ENCODE measurements at places on chromosomes 6 and 20. TPM values are rescaled to one million over a fixed set of nuclear protein-coding genes. Genes with fewer than 3 reads are reported as not detected.

TBXT gene
- total RNA-seq, result not detected

DNA sequence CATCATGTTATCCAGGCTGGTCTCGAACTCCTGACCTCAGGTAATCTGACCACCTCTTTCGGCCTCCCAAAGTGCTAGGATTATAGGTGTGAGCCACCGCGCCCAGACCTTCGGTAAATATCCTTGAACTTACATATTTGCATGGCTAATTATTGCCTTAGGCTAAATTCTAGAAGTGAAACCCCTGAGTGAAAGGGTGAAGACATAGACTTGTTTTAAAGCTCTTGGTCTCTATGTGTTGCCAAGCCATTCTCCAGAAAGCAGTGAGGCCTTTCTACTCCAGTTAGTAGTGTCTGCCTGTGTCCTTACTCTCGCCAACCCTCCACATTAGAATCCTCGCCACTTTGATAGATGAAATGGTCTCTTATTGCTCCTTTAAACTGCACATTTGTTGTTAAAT is 2.6 kb upstream of the NOTCH4 start:
- DNase-seq, result no peak

TSBP1 gene
- not detected for total RNA-seq

DNA sequence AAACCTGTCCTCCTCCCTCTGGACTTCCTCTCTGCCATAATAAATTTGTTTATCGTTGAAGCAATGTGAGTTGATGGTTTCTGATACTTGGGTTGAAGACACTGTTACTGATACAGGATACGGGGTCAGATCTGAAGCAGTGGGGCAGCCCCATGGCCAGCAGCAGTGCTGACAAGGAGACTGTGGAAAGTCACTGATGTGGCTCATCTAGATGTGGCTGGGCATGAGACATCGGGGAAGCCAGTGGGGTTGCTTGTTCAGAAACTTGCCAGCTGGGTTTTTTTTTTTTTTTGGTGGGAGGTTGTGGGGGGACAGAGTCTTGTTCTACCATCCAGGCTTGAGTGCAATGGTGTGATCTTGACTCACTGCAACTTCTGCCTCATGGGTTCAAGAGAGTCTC is 2.6 kb upstream of the BPI start:
- no peak for DNase-seq

MYCT1 gene
- 4.5 TPM for total RNA-seq

LYRM2 gene
- total RNA-seq, result 24.1 TPM

- no peak for DNase-seq
Observed at GRCh38 chr20:1205802-1206201, 2.5 kb downstream of the C20orf202 start.

LAMP5 gene
- 12.6 TPM for total RNA-seq

- DNase-seq, result no peak
Observed at GRCh38 chr20:64176971-64177370, 12.7 kb downstream of the MYT1 start.

LAMA4 gene
- total RNA-seq, result 24.1 TPM

DNA sequence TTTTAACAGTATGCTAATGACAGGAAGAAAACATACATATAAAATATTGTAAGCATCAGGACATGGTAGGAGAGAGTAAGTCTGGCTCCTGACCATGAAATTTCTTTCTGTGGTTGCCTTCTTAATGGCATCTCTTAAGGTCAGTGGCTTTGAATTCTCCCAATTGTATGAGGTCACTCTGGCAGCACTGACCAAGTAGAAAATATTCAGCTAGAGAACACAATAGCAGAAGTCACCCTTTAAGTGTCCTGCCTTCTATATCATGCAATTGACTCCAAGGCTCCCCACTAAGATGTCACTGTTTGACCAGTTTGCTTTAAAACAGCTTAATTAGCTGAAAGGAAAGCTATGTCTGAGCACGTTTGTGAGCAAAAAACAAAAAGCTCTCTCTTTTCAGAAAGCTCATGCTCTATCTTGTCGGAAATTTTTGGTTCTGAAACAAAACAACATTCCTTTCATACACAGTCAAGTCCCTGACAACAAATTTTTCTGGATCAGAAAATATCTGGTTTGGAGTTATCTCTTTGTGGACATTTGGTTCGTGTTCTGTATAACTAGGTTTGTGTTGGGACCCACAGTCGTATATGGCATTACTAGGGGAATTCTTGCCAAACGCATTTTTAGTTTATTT is 120.9 kb upstream of the IFNGR1 start:
- DNase-seq, result no peak

DNA sequence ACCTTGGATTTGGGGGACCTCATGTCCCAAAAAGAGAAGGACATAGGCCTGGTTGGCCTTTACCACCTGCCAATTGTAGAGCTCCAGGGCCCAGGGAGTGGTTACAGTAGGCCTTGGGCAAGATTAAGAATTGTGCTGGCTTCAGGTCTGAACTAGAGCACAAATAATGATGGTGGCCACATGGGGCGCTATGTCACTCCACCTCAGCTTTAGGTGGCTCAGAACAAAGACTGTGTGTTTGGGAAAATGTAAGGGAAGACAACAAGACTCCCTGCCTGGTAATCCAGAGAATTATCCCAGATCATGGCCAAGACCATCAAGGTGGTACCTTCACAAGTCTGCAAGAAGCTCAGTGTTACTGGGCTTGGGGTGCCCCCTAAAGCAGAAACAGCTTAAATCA is 224.9 kb upstream of the OPRM1 start:
- DNase-seq, result no peak

OPRM1 gene
- total RNA-seq, result 1.2 TPM

GRCh38 chr20:20003031-20003954 is 13.9 kb upstream of the NAA20 start:
- no peak for DNase-seq

DNA sequence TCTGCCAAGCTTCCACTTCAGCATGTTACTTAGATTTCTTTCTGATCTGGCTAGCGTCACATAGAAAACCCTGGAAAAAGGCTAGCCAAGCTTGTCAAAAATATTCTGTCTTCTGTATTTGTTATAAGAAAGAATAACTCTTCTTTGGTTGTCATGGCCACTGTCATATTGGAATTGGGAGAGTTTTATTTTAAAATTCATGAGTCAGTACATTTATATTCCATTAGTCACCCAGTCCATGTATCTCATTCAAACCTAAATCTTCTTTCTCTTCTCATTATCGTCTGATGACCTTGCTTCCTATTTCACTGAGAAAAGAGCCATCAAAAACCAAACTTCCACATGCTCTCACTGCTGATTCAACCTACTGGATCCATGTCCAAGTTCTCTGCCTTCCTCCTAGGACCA is 65.7 kb downstream of the EPM2A start:
- DNase-seq, result no peak

DNA sequence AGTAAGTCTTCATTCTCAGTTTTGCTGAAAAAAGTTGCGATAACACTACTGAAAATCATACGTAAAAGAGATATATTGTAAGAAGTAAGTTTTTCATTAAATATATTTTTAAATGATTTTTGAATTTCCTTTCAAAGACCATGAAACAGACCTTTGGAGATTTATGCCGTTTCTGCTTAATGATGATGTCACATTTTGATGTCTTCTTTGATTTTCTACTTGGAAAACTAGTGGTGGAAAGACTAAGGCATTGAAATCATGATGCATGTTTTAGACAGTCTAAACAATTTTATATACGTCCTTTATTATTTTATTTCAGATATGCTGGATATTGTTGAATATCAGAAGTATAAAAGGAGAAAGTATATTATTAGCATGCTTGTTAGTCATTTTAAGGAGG is 33.7 kb downstream of the EYA4 start:
- no peak for DNase-seq

DNA sequence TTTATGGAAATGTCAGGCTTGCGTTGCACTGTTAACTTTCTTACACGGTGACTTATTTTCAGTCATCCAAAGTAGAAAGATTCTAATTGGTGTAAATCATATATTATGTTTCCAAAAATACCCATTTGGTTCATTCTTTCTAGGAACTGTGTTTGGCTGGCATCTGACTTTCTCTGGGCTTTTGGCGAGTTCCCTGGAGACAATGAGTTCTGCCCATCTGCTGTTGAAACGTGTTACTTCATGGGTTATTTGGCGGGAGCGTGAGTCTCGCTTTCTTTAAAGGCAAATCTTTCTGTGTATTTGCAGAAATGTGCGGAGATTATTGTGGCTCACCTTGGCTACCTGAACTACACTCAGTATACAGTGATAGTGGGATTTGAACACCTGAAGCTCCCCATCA is 29.5 kb downstream of the TMEM181 start:
- DNase-seq, result no peak

DNA sequence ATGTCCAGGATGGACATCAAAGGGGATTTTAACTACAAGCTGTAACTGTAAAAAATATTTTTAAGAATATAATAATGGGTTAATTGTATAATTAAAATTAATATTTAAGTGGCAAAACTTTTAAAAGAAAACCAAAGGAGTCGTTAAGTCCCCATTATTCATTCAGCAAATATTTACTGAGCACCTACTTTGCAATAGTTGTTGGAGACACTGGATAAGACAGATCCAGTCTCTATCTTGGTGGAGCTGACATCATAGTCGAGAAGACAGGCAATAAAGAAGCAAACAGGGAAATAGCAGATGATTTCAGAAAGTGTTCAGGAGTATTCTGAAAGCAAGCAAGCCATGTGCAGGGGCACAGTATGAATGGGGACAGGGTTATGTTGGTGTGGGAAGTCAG is 137.0 kb downstream of the CEBPB start:
- no peak for DNase-seq

- DNase-seq, result no peak
Observed at GRCh38 chr6:16974387-16974673, 127.5 kb upstream of the STMND1 start.

DNA sequence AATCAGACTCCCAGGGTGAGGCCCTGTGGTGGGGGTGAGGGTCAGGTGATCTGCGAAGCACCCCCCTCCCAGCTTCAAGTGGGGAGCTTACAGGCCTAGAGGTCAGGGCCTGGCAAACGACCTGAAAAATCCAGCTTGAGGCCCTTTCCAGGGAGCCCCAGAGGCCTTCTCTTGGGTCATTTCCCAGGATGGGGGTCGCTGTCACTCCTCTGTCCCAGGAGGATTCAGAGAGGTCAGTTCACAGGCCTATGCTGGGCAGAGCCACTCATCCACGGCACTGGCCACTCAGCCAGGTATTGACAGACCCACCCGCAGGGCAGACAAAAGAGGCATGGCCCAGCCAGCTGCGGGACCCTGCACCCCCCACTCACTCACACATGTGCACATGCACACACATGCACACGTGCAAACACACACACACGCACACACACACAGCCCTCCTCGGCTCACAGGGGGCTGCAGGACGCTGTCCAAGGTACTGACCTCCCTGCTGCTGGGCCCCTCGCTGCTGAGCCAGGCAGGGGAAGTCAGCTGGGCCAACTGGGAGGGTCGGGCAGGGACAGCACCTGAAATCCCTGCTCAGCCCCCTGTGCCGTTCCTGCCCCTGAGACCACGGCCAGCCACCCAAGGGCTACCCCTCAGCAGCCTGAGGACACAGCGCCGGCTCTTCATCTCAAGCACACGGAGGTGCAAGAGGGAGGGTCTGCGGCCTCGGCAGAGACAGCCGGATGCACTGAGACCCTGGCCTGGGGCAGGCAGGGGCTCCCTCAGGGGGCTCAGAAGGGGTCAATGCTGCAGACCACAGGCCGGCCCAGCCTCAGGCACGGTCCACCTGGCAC is 113.8 kb downstream of the TAF4 start:
- DNase-seq, result no peak

ROMO1 gene
- total RNA-seq, result 86.4 TPM

- DNase-seq, result no peak
Observed at GRCh38 chr6:82995066-82995465, 70.6 kb downstream of the UBE3D start.

BEND3 gene
- total RNA-seq, result 5.7 TPM

MOG gene
- under 0.01 TPM for total RNA-seq

DNA sequence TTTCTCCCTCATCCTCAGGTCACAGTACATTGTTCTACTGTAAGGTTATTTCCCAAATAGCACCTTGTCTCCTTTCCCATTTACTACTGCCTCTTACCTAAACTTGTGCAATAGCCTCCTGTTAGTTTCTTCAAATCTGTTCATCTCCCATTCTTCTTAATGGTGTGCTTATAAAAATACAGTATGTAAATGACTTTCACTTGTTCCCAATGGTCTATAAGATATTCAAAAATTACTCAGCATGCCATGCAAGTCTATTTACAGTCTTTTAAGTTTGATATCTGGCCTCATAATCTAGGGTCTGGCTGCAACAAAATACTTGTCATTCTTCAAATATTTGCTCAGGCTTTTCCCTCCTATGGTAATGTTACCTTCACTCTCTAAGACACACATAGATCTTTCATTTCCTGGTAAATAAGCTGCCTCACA is 31.5 kb upstream of the RHAG start:
- no peak for DNase-seq

CRISP2 gene
- total RNA-seq, result 0.82 TPM

DNA sequence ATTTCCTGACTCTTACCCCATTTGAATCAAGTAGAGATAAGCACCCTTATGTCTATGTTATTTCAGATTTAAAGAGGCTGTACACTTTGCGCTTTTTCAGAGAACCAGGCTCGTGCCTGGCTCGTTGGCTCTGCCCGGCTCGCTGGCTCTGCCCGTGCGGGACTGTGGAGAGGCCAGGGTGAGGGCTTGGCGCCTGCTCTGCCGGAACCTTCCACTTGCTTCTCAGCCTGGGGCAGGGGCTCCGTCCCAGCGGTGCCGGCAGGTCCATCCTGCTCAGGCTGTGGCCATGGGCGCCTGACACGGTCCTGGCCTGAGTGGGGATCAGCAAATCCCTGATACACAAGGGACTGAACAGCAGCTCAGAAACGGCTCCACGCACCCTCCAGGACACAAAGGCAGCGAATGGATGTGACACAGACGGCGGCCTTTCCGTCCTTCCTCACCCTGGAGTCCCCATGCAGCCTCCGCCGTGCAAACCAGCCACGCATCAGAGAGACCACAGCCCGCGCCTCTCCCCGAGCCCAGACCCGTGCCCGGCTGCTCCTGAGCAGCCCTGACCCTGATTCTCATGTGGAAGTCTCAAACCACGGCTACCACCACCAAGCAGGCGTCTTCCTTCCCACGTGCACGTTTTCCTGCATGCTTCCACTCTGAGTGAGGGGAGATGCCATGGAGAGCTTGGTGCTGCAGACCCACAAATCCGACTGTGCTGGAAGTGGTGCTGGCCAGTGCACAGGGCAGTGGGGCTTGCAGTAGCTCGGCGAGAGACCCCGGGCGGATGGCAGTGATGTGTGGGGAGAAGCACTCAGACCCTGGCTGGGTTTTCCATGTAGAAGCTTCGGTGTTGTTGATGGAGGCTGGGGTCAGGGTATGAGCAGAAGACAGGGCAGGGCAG is 233.9 kb downstream of the ERMARD start:
- no peak for DNase-seq

RIN2 gene
- 9.0 TPM for total RNA-seq
